ENCODE measurements at places on chromosomes 1 and 21. TPM values are rescaled to one million over a fixed set of nuclear protein-coding genes. Genes with fewer than 3 reads are reported as not detected.
A peak's percentile ranks its signal among the peaks of the same experiment; 100 is the strongest.

- no peak for DNase-seq
These were observed 123.9 kb downstream of the SDCCAG8 start for GRCh38 chr1:243379706-243380105.

- DNase-seq, result no peak
These were observed 1.7 kb upstream of the IL6R start for GRCh38 chr1:154403261-154403943.

DNA sequence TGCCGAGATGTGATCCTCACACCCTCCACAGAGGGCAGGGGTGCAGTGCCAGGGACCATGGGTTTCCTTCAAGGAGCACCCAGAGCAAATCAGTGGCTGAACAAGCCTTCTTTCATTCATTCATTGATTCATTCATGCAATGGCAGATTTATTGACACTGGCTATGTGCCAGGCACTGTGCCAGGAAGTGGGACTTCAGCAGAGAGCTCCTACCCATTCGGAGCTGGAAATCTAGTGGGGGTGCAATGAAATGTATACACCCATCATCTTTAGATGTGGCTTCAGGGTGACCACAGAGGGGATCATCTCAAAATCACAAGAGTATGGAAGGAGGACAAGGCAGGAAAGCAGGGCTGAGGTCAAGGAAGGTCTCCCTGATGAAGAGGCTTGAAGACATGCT lies 18.9 kb downstream of the SLC6A9 start:
- no peak for DNase-seq

GRCh38 chr1:242011894-242012660 lies 13.2 kb upstream of the MAP1LC3C start:
- DNase-seq, result no peak

DNA sequence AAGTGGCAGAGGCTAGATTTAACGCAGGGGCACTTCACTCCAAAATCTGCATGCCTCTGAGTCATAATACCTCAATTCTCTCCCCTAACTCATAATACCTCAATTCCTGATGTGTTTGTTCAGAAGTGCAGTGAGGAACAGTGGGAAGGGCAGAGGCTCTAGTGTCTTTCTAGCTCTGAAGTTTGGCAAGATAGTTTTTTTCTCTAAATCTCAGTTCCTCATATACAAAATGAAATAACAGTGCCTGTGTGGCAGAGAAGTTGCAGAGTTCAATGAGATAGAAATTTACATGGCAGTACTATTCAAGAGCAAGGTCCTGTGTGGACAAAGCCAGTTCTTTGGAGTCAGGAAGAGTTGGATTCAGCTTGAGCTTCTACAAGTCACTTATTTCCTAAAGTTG lies 9.8 kb downstream of the JUN start:
- no peak for DNase-seq

GRCh38 chr1:240691909-240692705 lies 80.2 kb upstream of the GREM2 start:
- no peak for DNase-seq

- DNase-seq, result peak; percentile 31
These were observed 13.5 kb downstream of the ADAMTSL4 start for GRCh38 chr1:150562446-150563339.

GRCh38 chr21:44458971-44459711 lies 3.8 kb downstream of the LRRC3 start:
- DNase-seq, result no peak

GRCh38 chr1:186424539-186424938 lies 36.4 kb downstream of the PDC start:
- DNase-seq, result no peak

- DNase-seq, result no peak
These were observed 544.2 kb downstream of the RWDD3 start for GRCh38 chr1:95778217-95778616.

Gene ANKRD65
- 0.51 TPM for total RNA-seq

Gene GUCA2A
- total RNA-seq, result not detected

Gene FCRL6
- total RNA-seq, result not detected

Gene HMGCS2
- not detected for total RNA-seq
